Fibroblast of skin of right biceps (primary cell): ENCODE measurements at places on chromosomes 16 and 17.

DNA sequence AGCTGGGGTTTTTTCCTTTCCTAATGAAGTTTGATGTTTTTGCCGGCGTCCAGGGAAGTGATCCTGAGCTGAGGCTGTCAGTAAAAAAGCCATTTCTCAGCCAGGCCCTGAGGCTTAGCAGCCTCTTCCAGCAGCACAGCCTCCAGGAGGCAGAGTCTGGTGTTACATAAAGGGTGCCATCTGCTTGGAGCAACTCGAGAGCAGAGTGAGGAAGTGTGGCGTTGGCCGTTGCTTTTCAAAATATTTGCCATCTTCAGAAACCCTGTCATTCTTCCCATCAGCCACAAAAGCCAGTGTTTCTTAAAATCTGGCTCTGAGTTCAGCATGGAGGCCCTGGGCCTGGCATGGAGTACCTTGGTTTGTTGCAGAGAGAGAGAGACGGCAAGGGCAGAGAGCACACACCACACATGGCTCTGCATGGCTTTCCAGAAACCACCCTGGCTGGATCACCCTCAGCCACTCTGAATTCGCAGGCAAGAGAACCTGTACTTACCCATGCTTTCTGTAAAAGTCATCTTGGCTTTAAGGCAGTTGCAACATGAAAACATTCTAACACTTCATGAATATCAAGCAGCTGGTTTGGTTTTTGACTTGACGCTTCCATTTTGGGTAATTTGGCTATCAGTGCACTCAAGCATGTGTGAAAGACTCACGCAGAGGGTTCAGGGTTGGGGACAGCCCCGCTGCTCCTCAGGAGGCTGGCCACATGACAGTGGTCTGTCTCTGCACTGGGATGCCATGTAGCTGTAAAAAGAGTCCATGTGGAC lies 21.0 kb downstream of the PMM2 start:
- no peak for DNase-seq

GRCh38 chr17:44983563-44983962 lies 15.5 kb upstream of the C1QL1 start:
- DNase-seq = no peak

- peak; percentile 9 for DNase-seq
Measured at GRCh38 chr17:29962656-29963055, 21.2 kb downstream of the EFCAB5 start.

- DNase-seq = no peak
Measured at GRCh38 chr17:33803686-33804085, 451.4 kb upstream of the CCL2 start.

GRCh38 chr17:82632451-82632850 lies 15.8 kb downstream of the WDR45B start:
- DNase-seq = no peak

- no peak for DNase-seq
Measured at GRCh38 chr17:76912421-76913164, 44.4 kb downstream of the MGAT5B start.

- DNase-seq = peak; percentile 51
Measured at GRCh38 chr16:66858740-66859396, 14.7 kb downstream of the CA7 start.

DNA sequence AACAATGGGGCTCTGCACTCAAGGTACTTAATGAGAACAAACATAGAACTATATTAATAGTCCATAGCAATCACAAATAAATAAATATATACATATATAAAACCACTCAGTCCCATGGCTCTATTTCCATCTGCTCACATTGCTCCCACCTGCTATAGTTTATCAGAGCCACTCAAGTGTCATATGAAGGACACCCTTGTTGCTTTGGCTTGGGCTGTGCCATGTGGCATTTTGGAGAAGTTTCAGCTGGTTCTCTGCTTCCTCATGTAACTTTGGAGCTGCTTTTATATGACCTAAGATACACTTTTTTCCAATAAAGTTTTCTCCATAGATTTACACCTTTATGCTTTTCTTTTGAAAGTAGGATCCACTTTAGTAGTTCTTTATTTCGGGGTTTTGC lies 126.4 kb downstream of the KCNJ2 start:
- DNase-seq = no peak

GRCh38 chr16:88780142-88781062 lies 4.6 kb downstream of the PIEZO1 start:
- DNase-seq = no peak

GRCh38 chr16:66650707-66651473 lies 45.7 kb downstream of the CMTM4 start:
- DNase-seq = peak; percentile 81

GRCh38 chr16:80023865-80024264 lies 423.3 kb upstream of the MAF start:
- DNase-seq = peak; percentile 6

DNA sequence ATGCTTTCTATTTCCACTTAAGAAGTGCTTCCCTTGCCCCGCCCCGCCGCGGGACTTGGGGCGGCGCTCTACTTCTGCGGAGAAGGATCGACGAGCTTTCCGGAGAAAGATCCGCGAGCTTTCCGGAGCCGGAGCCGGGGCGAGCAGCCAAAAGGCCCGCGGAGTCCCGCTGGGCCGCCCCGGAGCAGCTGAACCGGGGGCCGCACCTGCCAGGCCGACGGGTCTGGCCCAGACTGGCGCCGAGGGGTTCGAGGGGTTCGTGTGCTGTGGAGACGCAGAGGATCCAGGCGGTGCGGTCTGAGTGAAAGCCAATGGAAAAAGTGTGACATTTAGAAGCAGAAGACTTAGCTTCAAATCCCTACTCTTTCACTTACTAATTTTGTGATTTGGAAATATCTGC lies 50.8 kb downstream of the TBC1D26 start:
- peak; percentile 28 for DNase-seq

DNA sequence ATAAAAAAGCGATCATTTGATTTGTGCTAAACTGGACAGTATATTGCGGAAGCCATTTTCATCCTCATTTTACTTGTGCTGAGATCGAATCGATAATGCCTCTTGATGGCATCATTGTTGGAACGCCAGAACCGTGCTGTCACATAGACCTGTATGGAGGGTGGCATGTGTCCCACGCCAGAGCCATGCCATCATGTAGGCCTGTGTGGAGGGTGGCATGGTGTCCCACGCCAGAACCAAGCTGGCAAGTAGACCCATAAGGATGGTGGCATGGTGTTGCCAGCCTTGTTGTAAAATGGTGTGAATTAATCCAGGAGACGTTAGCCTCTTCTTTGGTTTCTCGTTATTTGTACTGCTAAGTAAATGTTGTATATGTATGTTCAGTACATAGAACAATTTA lies 222.7 kb upstream of the CHMP6 start:
- no peak for DNase-seq

DNA sequence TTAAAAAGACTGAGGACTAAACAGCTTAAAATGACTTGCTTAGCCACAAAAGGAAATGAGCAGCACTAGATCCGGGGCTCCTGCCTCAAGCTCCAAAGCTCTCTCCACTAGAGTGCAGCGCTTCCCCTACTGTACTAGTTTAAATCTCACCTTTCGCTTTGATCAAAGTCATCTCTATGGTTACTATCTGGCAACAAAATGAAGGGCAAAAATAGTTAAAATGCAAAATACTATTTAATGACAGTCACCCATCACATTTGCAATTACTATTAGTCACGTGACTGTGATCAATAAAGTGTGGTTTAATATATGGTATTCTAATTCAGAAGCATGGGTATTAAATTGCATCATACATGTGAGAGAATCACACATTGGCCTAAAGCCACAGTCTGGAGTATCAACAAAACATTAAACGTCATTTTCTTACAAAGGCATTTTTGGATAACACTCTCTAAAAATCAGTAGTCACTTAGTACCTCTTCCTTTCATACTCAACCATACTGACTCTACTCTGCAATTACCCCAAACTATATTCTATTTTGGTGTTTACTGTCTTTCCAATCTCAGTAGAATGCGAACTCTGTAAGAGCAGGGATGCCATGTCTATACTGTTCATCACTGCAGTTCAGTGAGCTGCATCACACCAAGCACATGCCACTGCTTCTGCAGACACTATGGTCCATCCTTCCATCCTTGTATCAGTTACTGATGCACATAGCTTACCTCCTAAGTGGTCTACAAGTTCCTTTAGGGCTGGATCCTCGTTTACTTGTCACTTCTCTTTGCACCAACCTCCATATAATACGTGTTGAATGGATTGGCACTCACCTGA lies 6.2 kb downstream of the PSMD12 start:
- DNase-seq = peak; percentile 25

GRCh38 chr17:30547778-30548573 lies 70.8 kb downstream of the GOSR1 start:
- DNase-seq = no peak

DNA sequence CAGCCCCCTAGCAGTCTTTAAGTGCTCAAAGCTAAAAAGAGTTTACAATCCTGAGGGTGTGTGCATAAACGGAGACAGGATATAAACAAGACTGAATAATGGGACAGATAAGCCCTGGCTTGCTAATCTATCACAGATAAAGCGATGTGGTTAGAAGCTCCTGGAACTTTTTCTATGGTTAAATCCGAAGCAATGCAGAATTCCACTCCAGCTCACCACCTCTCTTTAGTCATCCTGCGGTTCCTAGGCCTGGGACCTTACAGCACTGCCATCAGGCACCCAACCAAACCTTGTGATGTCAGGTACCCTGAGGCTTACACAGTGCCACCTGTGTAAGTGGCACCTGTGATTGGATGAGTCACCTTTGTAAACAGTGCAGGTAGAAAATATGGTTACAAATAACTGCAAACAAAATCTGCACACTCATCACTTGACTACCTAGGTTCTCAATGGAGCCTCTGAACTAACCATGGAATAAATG lies 31.5 kb upstream of the B4GALNT2 start:
- no peak for DNase-seq
